PC-3 (cell line): ENCODE measurements at places on chromosomes 12 and 14. TPM values are rescaled to one million over a fixed set of nuclear protein-coding genes. Genes with fewer than 3 reads are reported as not detected.

DNA sequence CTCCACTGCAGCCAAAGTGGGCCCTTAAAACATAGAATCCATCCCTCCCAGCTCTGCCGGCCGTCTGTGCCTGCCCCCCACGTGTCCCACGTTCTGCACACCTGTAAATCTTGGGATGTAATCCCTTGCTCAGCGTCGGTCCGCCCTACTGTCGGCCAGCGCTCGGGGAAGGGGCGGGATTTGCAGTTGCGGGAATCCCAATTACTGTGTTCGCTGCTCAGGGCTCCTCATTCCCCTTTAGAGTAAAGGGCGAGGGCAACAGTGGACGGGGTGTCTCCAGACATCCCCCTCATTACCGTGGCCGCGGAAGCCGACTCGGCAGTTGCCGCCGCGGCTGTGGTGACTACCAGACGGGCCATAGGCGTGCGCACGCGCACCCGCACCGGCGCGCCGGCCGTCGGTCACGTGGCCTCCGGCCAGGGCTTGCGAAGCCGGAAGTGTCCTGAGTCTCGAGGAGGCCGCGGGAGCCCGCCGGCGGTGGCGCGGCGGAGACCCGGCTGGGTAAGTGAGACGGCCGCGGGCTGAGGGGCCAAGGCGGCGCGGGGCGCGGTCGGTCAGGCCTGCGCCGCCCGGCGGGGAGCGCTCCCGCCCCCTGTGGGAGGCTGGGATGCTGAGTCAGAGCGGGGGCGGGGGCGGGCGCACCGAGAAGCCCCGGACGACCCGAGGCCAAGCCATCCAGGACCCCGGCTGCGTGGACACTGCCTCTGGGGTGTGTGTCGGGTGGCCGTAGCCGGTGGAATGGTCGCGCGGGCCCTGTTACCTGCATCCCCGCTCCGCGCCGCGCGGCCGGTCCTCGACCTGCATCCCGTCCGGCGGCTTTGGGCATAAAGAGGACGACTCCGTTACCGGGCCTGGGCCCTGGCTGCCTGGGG is at the start of gene TBK1:
TSS of gene TBK1 (plus strand) at position 434 of the 872 bp plus-strand sequence. CDS start 3,751 bp downstream, outside the sequence.
- peak; percentile 90 for DNase-seq

DNA sequence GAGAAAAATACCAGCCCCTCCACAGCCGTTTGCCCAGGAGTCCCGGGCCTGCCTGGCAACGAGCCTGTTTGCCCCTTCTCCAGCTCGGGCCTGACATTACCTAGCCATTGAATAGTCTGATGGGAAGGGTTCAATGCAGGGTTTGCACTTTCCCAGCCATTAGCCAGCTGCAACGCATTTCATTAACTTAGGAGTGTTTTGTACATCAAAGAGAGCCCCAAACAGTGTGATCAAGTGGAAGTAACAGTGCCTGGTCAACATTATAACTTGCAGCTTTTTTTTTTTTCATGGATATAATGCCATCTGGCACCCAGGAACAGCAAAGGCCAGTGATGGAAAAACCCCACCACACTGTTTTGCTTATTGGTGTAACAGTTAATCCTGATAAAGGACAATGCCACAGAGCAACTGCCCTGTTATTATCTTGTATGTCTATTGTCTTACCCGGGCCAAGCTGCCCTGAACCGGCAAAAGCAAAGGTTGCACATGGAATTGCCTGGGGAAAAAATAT is 38.0 kb downstream of the BTG1 start:
- DNase-seq: no peak

MTRFR gene
- 15.9 and 23.2 TPM in 2 replicates for total RNA-seq

GRCh38 chr14:92783813-92784431 is 10.2 kb upstream of the GOLGA5 start:
- DNase-seq: peak; percentile 85

SMOC1 gene
- not detected in 2 replicates for total RNA-seq

GPX2 gene
- total RNA-seq: 2.9 and 4.3 TPM in 2 replicates

GRCh38 chr14:74697976-74698375 is 14.9 kb downstream of the AREL1 start:
- DNase-seq: no peak

DNA sequence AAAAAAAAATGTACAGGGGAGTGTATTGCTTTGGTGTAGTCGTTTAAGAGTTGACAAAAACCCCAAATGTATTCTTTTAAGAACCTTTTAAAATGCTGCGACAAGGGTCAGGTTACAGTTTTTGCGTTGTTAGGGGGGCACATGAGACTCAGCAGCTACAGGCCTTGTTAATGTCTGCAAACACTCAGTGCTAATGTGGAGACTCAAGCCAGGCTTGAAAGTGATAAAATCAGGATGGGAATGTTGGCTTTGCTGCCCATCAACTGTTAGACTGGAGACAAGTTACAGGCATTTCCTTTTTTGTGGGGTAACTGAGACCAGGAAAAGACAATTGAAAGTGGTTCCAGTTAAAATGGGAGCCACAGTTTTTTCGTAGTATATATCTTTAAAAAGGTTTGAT is 84.8 kb downstream of the PRKCH start:
- no peak for DNase-seq

GRCh38 chr14:25522926-25523325 is 473.0 kb upstream of the STXBP6 start:
- no peak for DNase-seq

DNA sequence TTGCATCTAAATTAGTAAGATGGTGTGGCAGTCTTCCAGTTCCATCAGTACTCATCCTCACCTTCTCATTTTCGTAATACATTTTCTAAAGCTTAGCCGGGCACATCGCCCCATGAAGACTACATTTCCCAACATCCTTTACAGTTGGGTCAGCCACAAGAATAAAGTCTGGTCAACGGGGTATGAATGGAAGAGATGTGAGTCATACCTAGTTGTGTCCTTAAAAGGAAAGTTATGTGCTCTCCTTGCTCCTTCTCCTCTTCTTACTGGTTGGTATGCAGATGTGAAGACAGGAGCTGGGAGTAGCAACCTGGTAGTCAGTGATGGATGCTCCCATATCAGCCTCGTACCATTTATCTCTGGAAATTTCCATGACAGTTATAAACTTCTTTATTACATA is 35.9 kb upstream of the EGLN3 start:
- peak; percentile 75 for DNase-seq

HNRNPA1 gene
- 465 and 516 TPM in 2 replicates for total RNA-seq

TGM1 gene
- total RNA-seq: 2.6 and 3.2 TPM in 2 replicates

TAS2R10 gene
- 0.44 and 0.58 TPM in 2 replicates for total RNA-seq

GRCh38 chr14:96164861-96165490 is 39.7 kb upstream of the BDKRB2 start:
- no peak for DNase-seq

KERA gene
- total RNA-seq: not detected in 2 replicates

JPH4 gene
- not detected in 2 replicates for total RNA-seq

MSRB3 gene
- 4.5 and 5.9 TPM in 2 replicates for total RNA-seq

- no peak for DNase-seq
Observed at GRCh38 chr12:52646613-52647012, 5.4 kb downstream of the KRT2 start.

DNA sequence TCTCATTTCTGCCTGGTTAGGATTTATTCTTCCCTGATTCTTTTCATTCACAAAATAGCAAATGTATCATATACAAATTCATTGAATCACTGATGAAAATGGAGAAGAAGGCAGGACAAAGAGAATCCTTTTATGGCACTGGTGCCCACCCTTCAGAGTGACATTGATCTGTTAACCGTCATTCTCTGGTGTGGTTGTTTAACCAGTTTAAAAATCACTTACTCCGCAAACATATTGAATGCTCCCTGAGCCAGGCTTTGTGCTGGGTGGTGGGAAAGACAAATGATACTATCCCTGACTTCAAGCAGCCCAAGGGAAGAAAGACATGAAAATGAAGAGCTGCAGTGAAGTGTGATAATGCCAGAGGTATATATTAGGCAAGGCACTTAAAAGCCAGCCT is 187.5 kb upstream of the SLC38A2 start:
- no peak for DNase-seq

GRCh38 chr14:30903285-30904124 is 29.1 kb downstream of the COCH start:
- no peak for DNase-seq

GLS2 gene
- total RNA-seq: 4.0 and 7.3 TPM in 2 replicates

DNA sequence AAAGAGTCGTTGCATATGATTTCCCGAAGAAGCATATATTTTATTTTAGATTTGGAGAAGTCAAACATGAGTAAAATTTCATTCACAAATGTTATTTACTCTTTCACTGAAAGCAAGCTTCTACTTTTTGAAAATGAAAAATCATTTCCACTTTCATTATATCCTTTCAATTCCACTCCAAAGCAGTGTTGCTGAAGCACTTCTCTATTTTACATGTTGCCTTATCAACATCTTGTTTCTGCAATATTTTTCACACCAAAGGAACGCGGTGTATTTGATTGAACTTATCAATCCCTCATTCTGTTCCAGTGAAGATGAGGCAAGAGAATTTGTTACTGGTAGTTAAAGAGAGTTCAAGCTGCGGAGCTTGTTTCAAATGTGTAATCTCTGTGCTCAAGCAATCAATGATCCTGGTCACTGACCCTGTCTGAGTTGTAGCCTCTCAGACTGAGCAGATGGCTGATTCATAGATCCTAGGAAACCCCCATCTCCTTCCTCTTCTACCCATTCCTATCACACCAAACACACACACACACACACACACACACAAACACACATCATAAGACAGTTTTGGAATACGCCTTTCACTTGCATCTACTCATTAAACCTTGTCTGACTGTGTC is 236.2 kb upstream of the FLRT2 start:
- DNase-seq: no peak

- DNase-seq: no peak
Observed at GRCh38 chr14:74682169-74682952, 30.5 kb downstream of the AREL1 start.

GRCh38 chr12:12608557-12608957 is 3.1 kb upstream of the CREBL2 start:
- DNase-seq: peak; percentile 45

BICDL1 gene
- 3.6 and 5.8 TPM in 2 replicates for total RNA-seq
